ENCODE measurements at places on chromosomes 7 and 10.

GRCh38 chr7:102424787-102425218 lies 8.6 kb upstream of the ORAI2 start:
- no peak for DNase-seq

GRCh38 chr7:98788966-98789365 lies 80.8 kb downstream of the TMEM130 start:
- DNase-seq: no peak

DNA sequence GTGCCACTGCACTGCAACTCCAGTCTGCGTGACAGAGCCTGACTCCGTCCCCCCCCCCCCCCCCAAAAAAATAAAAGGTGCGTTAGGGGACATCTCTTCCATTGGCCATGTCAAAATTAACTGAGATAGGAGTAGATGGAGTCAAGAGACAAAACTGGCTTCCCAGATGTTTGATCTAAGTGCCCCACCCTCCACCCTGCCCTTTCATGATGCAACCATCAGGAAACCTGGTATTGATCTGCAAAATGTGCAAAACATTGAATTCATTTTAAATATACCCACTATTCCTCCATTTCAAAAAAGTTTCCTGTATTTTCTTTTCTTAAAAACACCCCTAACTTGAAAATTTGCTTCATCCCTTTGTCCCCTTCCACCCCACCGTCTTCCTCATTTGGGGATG lies 17.5 kb downstream of the ARID5B start:
- no peak for DNase-seq

GRCh38 chr7:121697731-121698316 lies 175.1 kb upstream of the PTPRZ1 start:
- DNase-seq: no peak

- peak; percentile 20 for DNase-seq
These were observed 550.3 kb downstream of the GRM8 start for GRCh38 chr7:126702242-126703016.

GRCh38 chr10:96261930-96262329 lies 9.4 kb downstream of the BLNK start:
- DNase-seq: no peak

DNA sequence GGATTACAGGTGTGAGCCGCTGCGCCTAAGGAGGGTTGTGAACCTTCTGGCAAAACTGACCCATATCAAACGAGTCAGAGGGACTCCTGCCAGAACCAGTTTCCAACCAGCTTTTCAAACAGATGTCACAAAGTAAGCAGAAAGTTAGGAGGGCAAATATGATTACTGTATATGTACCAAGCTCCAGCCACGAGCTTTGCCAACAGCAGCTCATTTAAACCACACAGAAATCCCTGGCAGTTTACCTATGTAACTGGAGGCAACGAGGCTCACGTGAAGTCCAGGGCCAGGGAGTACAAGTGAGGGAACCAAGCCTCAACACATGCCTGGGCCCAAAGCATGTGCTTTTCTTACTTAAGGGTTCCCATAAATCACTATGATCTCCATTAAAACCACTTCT lies 12.5 kb upstream of the DAGLB start:
- DNase-seq: no peak

- DNase-seq: no peak
These were observed 42.5 kb upstream of the BTRC start for GRCh38 chr10:101311185-101312066.

DNA sequence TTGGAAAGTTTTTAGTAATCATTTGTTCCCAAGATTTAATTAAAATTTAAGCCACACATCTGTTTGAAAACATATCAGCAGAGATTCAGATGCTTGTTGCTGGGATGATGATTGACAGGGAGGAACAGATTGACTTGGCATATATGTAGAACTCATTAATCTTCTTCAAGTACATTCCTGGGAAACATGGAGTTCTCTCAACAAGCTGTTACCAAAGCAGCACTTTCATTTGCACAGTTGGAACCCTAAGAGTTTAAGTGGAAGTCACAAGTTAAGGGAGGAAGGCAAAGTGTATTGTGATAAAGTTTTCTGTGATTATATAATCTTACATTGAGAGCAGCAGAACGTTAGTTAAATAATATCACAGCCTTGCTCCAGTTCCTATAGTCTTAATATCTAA lies 485.4 kb upstream of the CELF2 start:
- no peak for DNase-seq

DNA sequence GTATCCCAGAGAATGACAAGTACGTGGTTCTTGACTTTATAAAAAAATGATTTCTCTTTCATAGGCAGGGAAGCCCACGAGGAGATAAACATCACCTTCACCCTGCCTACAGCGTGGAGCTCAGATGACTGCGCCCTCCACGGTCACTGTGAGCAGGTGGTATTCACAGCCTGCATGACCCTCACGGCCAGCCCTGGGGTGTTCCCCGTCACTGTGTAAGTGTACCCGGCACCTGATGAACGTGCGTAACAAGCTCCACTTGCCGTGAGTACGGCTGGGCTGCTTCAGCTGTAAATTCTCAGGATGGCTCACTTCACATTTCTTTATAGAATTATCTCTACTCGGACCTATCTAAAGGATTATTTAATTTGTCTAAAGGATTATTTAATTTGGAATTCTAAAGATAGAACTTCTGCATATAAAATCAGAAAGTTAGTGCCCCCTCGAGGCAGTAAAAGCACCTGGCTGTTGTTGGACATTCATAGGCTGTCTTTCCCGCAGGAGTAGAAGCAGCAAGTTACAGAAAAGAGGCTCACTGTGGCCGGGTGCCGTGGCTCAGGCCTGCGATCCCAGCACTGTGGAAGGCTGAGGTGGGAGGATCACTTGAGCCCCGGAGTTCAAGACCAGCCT lies 27.6 kb downstream of the TMEM248 start:
- DNase-seq: no peak

- peak; percentile 54 for DNase-seq
These were observed 355.7 kb upstream of the AKR1E2 start for GRCh38 chr10:4470231-4470835.

GRCh38 chr10:8034466-8035005 lies 20.0 kb upstream of the GATA3 start:
- DNase-seq: no peak

- no peak for DNase-seq
These were observed 160.9 kb upstream of the FZD1 start for GRCh38 chr7:91103363-91103762.

DNA sequence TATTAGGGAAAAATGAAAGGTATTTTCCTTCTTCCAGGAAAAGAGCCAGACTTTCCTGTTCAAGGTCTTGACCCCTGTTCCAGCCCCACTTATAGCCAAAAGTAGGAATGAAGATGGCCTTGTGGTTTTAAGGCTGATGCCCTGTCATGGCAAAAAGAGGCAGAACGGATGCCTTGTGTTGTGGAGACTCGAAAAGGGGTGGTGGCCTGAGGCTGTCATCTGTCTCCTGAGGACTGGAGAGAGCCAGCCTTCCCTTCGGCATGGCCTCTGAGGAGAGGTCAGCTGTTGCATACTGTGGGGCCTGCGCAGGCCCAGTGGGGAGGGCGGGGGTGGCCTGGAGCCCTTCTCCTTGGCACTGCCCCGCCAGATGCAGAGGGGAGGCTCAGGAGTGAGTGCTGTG lies 166.0 kb upstream of the EEPD1 start:
- DNase-seq: no peak

- DNase-seq: peak; percentile 89
These were observed 135.7 kb downstream of the MAGI2 start for GRCh38 chr7:79317728-79318127.

DNA sequence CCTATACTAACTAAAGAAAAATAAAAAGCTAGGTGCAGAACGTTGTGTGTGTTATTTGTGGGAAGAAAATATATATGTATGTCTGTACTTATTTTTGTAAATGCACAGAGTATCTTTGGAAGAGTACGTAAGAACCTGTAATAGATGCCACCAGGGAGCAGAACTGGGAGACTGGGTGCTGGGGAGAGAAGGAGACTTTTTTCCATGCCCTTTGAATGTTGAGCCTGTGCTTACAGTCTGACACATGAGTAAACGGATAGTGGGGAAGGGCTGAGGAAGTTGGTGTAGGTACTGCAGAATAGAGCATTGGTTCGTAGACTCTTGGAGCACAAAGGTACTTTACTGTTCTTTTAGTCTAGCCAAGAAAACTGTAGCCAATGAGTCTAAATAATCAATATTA lies 1.3 kb upstream of the SCRN1 start:
- no peak for DNase-seq

- peak; percentile 96 for DNase-seq
These were observed 32.4 kb downstream of the UNC5B start for GRCh38 chr10:71244431-71245419.

- no peak for DNase-seq
These were observed 130.0 kb upstream of the LRRTM3 start for GRCh38 chr10:66795866-66796265.

DNA sequence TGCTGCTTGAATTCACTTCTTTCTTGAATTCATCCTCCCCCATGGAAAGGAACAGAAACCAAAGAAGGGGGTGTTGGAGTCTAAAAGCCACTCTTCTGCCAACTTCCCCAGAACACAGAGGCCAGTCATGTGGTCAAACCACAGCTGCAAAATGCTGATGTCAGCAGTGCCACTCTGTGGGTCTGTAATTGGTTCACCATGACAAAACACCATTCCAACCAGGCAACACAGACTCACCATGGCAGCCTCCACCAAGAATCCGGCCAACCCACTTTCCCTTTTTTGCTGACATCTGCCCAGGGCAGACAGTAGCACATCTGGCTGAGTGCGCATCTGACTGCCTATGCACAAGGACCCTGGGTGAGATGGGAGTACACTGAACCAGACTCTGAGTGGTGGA lies 16.8 kb downstream of the OSBPL3 start:
- peak; percentile 44 for DNase-seq

GRCh38 chr10:20004087-20004523 lies 187.9 kb downstream of the PLXDC2 start:
- peak; percentile 17 for DNase-seq

- no peak for DNase-seq
These were observed 93.6 kb downstream of the NEURL1 start for GRCh38 chr10:103587073-103587472.

DNA sequence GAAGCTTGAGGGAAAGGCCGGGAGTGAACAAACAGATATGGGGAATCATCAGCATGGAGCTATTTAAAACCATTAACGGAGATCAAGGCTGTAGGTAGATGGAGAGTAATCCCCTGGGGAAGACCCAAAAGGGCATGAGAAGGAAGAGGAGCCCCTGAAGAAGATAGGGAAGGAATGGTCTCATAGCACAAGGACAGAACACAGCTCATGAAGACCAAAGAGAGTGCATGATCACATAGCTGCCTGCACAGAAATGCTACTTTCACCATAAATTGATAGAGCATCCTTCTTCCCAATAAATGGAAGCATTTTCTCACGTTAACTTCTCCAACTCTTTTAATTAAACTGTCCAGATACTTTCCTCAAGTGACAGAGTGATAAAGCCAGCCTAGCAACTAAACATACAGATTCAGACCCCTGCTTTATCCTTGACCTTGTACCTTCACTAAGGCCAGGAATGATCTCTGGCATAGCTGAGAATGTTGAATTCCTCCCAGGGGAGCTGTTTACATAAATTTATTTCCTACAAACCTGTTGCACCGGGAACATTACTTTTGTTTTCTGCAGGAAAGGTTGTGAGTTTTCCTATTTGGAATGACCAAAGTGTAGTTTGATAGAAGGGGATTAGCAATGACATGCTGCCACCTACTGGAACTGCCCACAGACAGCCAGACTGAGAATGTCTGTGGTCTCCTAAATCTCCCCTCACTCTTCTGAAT lies 110.8 kb upstream of the LRGUK start:
- DNase-seq: peak; percentile 24

DNA sequence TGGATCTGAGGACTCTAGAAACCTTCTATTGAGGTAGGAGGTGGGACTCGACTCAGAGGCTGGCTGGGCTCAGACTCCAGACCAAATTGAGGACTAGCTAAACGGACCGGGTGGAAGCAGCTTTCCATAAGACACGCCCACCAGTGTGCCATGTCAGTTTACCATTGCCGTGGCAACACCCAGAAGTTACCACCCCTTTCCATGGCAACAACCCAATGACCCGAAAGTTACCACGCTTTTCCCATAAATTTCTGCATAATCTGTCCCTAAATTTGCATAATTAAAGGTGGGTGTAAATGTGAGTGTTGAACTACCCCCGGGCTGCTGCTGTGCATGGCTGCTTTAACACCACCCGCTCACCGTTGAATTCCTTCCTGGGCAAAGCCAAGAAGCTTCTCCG lies 58.9 kb downstream of the MICALL2 start:
- no peak for DNase-seq

DNA sequence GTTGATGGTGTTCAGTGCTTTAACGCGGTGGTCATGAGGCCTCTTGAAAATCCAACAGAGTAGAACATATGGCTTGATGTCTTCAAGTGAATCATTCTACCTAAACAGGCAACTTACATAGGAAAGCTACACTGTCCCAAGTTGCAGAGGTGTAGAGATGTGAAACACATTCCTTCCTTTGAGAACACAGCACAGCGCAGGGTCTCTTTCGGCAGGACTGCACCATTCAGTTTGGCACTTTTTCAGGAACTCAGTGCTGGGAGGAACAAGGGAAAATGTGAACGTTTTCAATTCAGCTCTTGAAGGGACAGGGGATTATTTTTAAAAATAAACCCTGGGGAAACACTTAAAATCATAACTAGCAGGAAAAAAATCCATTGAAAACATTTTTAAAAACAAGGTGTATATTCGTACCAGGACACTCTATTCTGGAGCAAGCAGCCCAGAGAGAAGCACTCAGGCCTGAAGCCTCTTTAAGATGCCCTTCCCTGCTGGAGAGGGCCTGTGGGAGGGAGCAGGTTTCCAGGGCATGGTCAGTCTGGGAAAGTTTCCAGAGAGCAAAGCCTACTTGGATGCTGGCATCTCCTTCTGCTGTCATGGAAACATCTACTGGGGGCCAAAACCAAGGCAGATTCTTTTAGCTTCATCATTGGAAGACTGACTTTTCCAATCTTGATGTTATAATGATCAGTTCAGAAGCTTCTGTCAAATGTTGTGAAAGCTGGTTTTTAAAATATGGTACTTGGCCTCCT lies 60.4 kb upstream of the NPVF start:
- DNase-seq: no peak

- DNase-seq: peak; percentile 65
These were observed at the start of the genes MRPL43 and TWNK for GRCh38 chr10:100986952-100987684. MRPL43 (minus strand) TSS chr10:100987497; CDS start chr10:100987443, 54 bp downstream. TWNK (plus strand) TSS chr10:100987543; CDS start chr10:100988211, 668 bp downstream.

- DNase-seq: no peak
These were observed 5.5 kb upstream of the DUSP5 start for GRCh38 chr10:110492069-110492822.

GRCh38 chr10:92241158-92241500 lies 49.7 kb downstream of the CPEB3 start:
- no peak for DNase-seq

DNA sequence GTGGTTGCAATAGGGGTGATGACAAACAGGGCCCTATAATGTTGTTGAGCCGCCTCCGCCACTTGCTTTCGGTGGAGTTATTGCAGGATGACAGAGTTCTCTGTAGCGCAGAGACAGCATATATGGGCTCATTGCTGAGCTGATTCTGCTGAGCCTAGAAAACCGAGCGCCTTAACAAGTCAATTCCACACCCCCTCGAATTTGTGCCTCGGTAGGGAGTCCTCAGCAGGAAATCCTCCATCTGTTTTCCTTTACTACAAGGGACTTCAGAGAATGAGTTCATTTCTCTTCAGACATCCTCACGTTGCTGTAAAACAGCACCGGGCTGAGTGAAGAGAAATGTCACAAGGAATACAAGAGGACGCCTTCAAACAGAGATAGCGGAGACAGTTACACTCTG lies 90.7 kb upstream of the KIAA1217 start:
- DNase-seq: no peak

- DNase-seq: peak; percentile 90
These were observed 105.5 kb downstream of the MYOF start for GRCh38 chr10:93376372-93377293.
